ENCODE measurements at places on chromosomes 11 and 22.

GRCh38 chr11:126186708-126187529 lies 24.5 kb downstream of the RPUSD4 start:
- no peak for DNase-seq

- no peak for DNase-seq
These were observed 258.9 kb upstream of the ARHGAP20 start for GRCh38 chr11:110971140-110971539.

GRCh38 chr22:19814428-19814827 lies 40.2 kb downstream of the GNB1L start:
- no peak for DNase-seq

DNA sequence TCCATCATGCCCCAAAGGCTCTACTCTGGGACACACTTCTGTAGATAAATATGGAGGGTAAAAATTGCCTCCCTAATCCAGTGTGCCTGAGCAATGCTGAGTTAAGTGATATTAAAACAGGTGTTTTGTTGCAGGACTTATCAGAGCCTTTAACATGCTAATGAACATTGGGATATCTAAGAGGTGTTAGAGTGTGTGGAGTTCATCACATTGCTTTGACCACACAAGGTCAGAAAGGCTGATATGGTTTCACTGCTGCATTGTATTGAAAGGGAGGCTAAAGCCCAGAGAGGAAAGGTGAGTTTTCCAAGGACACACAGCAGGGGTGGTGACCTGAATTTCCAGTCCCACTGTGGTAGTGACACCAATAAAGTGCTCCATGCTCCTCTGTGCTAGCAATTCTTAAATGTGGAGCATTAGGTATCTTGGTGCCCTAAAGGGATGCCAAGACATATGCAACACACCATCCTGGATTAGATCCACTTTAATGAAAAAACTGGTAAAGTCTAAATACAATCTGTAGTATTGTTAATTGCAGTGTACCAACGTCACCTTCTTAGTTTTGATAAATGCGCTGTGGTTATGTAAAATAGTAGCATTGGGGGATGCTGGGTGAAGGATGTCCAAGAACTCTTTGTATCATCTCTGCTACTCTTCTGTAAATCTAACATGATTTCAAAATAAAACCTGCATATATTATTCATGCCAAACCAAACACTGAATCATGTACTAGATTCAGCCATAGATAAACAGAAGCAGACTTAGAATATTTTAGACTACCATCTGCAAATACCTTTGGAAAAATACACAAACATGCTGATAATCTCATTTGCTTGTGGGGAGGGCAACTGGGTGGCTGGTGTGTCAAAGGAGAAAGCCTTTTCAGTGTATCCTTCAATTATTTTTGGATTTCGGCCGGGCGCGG lies 45.8 kb downstream of the MIAT start:
- DNase-seq, result no peak

DNA sequence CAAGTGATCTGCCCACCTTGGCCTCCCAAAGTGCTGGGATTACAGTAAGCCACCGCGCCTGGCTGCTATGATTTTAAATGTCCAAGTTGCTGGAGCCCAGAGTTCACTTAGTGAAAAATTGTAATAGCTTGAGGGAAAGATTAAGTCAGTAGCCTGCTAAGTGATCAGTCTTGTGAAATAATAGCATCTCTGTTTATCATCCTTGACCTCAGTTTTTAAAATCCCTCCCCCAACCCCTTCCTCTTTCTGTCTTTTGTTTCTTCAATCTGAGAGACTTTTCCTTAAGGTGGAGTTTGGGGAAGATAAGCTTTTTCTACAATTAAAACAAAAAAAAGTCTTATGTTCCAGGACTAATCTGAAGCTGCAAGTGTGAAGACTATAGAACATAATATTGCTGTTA lies 6.4 kb downstream of the HIPK3 start:
- DNase-seq, result no peak

- DNase-seq, result no peak
These were observed 85.3 kb upstream of the OR9Q1 start for GRCh38 chr11:57938351-57938750.

- no peak for DNase-seq
These were observed 3.5 kb downstream of the INS start for GRCh38 chr11:2157294-2158040.

- DNase-seq, result no peak
These were observed 25.0 kb upstream of the HTR3A start for GRCh38 chr11:113949891-113950290.

DNA sequence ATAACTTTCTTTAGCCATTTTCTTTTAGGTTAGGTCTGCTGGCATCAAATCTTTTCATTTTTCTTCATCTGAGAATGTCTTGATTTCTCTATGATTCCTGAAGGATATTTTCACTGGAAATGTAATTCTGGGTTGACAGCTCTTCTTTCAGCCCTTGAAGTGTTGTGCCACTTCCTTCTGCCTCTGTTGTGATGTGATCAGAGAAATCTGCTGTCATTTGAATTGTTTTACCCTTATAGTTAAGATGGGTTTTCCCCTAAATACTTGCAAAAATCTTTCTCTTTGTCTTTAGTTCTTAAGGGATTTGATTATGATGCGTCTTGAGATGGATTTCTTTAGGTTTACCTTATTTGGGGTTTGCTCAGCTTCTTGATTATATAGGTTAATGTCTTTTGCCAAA lies 23.0 kb downstream of the USP47 start:
- DNase-seq, result no peak

DNA sequence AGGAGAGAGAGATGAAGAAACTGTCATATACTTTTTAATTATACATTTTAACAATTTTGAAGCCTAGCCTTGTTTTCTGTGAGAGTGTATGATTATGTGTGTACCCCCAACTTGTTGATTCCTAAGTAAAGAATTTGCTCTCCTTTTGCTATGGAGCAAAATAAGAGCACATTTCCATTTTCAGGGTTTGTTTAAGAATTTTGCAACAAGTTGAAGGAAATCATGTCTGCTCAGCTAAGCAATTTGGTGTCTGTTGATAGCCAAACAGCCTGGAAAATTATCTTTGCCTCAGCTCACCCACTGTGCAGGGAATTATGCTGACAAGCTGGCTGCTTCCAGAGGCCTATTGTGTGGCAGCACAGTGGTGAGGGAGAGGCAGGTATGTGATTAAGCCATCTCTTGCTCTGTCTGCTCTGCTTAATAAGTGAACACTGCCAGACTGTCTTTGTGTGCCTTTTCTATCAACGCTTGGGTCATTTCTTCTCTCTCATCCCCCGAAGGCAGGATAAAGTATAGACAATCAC lies 135.1 kb upstream of the TTC12 start:
- DNase-seq, result no peak

GRCh38 chr22:44429941-44430587 lies 68.0 kb downstream of the RTL6 start:
- no peak for DNase-seq

DNA sequence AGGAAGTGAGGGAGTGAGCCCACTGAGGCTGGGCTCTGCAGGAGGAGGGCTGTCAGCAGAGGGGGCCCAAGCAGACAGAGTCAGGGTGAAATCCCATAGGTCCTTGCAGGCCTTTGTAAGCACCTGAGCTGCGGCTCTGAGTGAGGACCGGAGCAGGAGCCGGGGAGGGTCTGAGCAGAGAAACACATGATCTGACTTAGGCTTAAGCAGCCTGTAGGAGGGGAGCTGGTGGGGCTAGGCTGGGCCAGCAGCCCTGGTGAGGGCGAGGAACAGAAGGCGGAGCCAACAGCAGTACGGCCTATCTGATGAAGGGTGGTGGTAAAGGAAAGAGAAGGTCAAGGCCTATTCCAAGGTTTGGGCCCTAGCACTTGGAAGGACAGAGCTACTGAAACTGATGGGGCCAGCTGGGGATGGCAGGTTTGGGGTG lies 26.9 kb upstream of the CBX7 start:
- DNase-seq, result no peak

DNA sequence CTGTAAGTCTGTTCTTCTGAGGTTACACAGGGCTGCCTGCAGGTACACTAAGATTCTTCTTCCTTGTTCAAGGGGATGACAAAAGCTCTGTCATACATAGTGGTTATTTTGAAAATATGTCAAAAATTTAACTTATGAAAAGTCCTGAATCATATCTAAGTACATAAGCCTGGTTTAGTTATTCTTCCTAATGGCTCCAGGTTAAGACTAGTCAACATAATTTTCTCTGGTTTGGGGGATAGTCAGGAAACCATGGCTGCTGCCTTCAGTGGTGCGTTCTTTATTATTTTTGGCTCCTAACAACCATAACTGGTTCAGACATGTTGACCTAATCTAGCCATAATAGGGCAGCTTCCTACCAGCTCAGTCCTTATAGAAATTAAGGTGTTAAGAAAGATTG lies 257.4 kb upstream of the DDI1 start:
- no peak for DNase-seq

DNA sequence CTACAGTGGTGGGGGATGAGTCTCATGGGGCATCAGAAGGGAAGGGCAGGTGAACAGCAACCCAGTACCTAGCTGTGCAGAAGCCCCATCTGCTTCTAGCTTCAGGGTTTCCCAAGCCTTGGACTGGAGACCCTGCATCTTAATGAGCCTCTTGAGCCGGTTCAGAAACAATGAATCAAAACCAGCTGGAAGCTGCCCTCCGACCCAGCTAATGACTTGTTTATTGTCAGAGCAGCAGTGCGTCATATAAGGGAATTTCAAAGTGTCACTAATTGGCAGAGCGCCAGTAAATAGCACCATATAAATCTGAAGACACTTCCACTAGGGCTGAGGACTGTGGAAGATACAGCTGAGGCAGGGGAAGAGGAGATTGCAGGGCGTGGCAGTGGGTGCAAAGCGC lies 57.5 kb downstream of the RPUSD4 start:
- DNase-seq, result no peak

- no peak for DNase-seq
These were observed 68.2 kb upstream of the SHISAL1 start for GRCh38 chr22:44380756-44381486.

GRCh38 chr22:32364210-32364609 lies 6.5 kb downstream of the RFPL3 start:
- DNase-seq, result no peak

DNA sequence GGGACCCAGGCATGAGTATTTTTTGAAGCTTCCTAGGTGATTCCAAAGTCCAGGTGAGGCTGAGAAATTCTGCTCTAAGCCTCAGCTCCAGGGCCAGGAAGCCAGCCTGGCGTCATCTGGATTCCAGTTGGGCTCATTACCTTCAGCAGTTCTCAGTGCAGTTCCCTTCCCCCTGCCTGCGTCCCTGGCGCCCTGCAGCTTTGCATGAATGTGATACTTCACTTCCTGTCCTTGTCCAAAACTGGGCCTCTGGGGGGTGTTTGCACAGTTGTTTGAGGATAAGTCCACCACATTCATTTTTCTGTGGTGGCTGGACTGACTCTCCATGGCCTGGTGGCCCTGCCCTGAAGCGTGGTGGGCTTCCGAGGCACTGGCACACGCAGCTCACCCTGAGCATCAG lies 98.1 kb downstream of the TENM4 start:
- no peak for DNase-seq

- DNase-seq, result no peak
These were observed 19.7 kb upstream of the ALG8 start for GRCh38 chr11:78158987-78159652.

- no peak for DNase-seq
These were observed 481 bp downstream of the ANGPTL5 start for GRCh38 chr11:101915791-101916291.

GRCh38 chr22:29266564-29267461 lies 968 bp downstream of the RHBDD3 start:
- DNase-seq, result no peak

GRCh38 chr11:2586087-2586792 lies 113.6 kb downstream of the KCNQ1OT1 start:
- DNase-seq, result no peak

DNA sequence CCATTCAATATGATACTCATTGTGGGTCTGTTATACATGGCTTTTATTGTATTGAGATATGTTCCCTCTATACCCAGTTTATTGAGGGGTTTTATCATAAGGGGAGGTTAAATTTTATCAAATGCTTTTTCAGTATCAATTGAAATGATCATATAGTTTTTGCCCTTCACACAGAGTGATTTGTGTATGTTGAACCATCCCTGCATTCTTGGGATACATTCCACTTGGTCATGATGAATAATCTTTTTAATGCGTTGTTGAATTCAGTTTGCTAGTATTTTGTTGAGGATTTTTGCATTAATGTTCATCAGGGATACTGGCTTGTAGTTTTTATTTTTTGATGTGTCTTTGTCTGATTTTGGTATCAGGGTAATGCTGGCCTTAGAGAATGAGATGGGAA lies 98.0 kb downstream of the ATG16L2 start:
- DNase-seq, result no peak

DNA sequence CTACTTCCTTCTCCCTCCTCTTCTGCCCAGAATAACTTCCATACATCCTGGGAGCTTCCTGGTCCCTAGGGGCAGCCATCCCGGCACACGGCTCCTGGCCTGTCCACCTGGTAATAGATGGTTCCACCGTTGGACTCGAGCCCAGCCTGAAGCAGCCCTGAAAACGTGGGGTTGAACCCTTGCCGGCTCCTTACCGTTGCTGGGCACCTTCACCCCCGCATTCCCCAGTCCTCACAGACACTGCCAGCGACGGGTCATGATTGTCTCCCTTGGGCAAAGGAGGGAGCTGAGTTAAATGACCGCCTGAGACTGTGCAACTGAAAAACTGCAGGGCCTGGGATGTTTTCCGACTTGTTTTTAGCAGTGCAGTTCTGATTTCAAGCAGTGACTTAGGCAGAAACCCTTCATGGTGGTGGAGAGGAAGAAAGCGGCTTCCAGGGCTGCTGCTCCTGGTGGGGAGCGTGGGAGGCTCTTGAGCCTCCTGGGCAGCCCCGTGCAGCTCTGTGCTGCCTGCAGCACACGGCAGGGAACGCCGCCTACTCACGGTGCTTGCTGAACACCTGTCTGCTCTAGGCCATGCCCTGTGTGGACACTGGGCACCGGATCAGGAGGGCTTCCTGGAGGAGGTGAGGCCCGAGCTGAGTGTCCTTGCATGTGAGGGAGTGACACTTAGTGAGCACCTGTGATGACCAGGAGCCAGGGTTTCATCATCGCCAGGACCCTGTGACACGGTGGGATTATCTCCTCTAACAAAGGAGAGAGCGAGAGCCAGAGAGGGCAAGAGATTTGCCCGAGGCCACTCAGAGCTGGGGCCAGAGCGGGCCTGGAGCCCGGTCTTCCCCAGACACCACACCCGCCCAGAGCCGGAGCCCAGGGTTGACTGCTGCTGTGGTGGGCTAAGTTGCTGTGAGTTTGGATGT lies 77.4 kb downstream of the FBLN1 start:
- DNase-seq, result no peak

DNA sequence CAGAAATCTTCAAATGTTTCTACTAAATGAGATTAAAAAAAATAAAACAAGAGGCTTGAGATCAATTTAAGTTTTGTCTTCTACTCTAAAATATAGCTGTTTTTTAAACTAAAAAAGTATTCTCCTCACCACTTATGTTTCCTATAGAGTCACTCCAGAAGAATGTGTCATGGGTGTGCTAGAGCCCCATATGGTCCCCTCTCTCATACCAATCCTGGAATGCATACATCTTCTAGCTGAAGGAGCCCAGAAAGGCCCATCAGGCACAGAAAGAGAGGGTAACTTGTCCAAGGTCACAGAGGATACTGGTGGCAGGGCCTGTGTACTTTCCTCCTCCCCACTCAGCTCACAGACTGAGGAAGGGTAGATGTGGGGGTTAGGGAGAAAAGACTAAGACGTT lies 34.4 kb downstream of the RELT start:
- no peak for DNase-seq
